Cardiac muscle cell (in vitro differentiated cells and primary cell): ENCODE measurements at places on chromosomes 11 and 22. TPM values are rescaled to one million over a fixed set of nuclear protein-coding genes. Genes with fewer than 3 reads are reported as not detected.

- no peak overlapping the region for H3K4me3 ChIP-seq
- H3K4me1 ChIP-seq, result no peaks in the 10 kb centered on the region
- H3K36me3 ChIP-seq, result no peaks in the 10 kb centered on the region
Observed at GRCh38 chr11:8247312-8247711, 16.4 kb downstream of the LMO1 start.

GRCh38 chr22:50731811-50732624, 6.0 kb upstream of the ACR start:
- no peaks in the 10 kb centered on the region for H3K36me3 ChIP-seq
- no peak overlapping the region for H3K4me3 ChIP-seq
- H3K27ac ChIP-seq, result no peak overlapping the region
- DNase-seq, result peak; percentile 56

DNA sequence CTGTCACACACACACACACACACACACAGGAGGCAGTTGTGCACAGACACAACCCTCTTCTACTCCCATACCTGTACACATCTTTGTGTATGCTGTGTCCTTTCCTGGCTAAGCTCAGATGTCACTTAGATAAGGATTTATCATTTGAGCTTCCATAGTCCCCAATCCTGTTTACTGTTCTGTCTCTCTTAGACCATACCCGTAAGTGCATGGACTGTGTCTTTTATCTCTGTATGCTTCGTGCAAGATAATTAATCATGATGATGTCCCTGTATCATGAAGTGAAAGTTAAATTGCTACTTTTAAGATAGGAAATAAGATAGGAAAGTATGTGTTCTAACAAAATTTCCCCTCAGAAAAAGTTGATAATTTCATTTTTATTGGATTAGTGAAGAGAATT, 30.3 kb downstream of the PRMT3 start:
- H3K4me3 ChIP-seq, result no peak overlapping the region
- no peak for DNase-seq
- no peaks in the 10 kb centered on the region for H3K36me3 ChIP-seq
- H3K27me3 ChIP-seq, result no peaks in the 10 kb centered on the region
- H3K4me1 ChIP-seq, result peaks cover 7% of the 10 kb centered on the region

DNA sequence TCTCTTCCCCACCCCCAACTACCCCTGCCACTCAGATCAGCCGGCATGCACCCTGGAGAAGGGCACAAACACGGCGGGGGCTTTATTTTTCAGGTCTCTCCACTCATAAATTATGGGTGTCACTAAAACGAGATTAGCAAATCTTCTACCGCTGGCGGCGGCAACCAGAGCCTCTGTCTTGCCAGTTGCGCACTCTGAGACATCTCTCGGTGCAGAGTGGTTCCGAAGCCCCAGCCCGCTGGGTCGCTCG, 125.3 kb upstream of the C11orf58 start:
- H3K27ac ChIP-seq, result no peak overlapping the region
- H3K4me1 ChIP-seq, result peaks cover 10% of the 10 kb centered on the region
- no peaks in the 10 kb centered on the region for H3K36me3 ChIP-seq

DNA sequence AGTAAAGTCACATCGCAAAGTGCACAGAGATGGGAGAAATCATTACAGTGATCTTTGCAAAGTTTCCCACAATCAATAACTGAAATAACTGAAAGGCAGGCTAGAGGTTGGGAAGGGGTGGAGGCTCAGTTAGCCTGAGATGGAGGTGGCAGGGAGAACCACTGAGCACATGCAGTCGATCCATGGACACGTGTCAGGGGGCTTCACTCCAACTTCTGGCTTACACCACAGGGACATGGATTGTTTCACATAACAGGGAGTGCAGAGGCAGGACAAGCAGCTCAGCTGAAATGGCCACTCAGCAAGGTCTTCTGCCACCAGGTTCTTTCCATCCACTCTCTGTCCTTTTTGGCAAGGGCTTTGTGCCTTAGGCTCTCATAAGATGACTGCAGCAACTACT, 35.1 kb upstream of the MICAL2 start:
- no peak overlapping the region for H3K27ac ChIP-seq
- H3K27me3 ChIP-seq, result no peaks in the 10 kb centered on the region
- no peak for DNase-seq

DNA sequence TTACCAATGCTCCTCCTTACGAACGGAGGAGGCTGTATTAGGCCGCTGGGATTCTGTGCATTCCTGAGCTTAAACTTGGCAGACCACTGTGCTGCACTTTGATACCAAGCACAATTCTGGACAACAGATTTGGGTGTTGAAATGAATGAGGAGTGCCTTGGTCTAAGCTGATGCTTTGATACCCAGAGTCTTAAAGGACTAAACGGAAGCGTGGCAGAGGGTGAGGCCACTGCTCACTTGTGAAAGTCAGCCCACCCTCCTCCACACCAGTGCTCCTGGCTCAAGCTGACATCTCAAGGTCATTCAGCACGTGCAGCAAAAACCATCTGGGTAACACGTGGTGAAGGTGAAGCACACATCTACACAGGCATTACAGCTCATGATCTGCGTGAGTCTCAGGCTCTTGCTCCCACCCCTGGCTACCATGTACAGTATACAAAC, 85.9 kb downstream of the MICAL3 start:
- no peak overlapping the region for H3K4me3 ChIP-seq
- H3K4me1 ChIP-seq, result peaks cover 58% of the 10 kb centered on the region
- no peaks in the 10 kb centered on the region for H3K36me3 ChIP-seq
- no peaks in the 10 kb centered on the region for H3K27me3 ChIP-seq

DNA sequence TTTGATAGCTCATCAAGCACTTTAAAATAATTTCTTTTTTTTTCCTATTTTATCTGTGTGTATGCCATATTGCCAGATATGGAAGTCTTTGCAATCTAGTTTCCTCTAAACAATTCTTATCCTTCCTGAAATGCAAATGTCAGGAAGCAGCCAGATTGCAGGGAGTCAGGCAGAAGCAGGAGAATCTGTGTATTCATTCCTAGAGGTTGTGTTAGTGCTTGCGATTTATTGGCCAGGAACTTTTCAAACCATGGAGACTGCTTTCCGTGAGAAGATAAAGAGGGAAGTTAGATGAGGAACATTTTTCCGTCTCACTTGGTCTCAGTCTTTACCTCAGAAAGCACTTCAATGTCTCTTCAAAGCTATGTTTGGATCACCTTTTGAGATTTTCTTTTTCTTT, 91.9 kb downstream of the GRAMD1B start:
- H3K4me3 ChIP-seq, result no peak overlapping the region
- no peak overlapping the region for H3K27ac ChIP-seq
- H3K4me1 ChIP-seq, result peaks cover 23% of the 10 kb centered on the region
- H3K36me3 ChIP-seq, result no peaks in the 10 kb centered on the region
- no peak for DNase-seq

The OR8A1 gene
- total RNA-seq, result not detected in 2 replicates

- no peaks in the 10 kb centered on the region for H3K36me3 ChIP-seq
- DNase-seq, result no peak
- H3K27me3 ChIP-seq, result peaks cover 51% of the 10 kb centered on the region
Observed at GRCh38 chr11:69705901-69706787, 2.3 kb upstream of the FGF19 start.

- H3K4me1 ChIP-seq, result peaks cover 7% of the 10 kb centered on the region
- H3K27me3 ChIP-seq, result no peaks in the 10 kb centered on the region
- no peaks in the 10 kb centered on the region for H3K36me3 ChIP-seq
- no peak for DNase-seq
Observed at GRCh38 chr11:75301131-75301530, 50.3 kb downstream of the ARRB1 start.

DNA sequence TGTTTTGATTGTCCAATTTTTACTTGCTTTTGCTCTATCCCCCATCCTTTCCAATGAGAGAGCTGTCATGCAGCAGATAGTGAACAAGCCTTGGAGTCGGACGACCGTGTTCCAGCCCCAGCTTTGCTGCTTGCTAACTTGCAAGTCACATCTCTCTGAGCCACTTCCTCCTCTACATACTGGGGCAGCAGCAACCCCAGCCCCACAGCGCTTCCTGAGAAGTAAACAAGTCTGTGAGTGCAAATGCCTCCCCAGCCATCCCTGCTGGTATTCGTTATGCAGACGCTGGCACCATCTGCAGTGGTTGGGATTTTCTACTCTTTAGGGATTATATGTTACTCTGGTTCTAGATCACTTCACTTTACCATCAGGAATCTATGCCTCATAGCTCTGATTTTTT, 35.0 kb downstream of the TPBGL start:
- no peak for DNase-seq
- no peaks in the 10 kb centered on the region for H3K36me3 ChIP-seq
- H3K4me1 ChIP-seq, result no peaks in the 10 kb centered on the region

DNA sequence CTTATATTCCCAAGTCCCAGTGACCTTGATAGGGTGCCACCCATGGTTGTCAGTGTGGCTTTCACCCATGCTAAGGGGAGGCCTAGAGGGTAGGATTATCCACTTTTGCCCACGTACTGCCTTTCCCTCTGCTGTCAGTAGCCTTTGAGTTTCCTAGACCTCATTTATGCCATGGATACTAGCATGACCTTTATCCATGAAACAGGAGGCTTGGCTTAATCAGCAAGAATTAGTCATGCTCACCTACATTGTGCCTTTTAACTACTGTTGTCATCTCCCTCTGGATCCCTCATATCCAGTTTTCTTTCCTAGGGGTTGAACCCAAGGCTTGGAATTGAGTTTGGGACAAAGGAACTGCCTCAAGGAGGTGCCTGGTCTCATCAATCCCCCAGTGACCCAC, 716.7 kb downstream of the NTM start:
- no peak for DNase-seq
- H3K27ac ChIP-seq, result no peak overlapping the region
- no peak overlapping the region for H3K4me3 ChIP-seq
- no peaks in the 10 kb centered on the region for H3K4me1 ChIP-seq
- H3K36me3 ChIP-seq, result no peaks in the 10 kb centered on the region

DNA sequence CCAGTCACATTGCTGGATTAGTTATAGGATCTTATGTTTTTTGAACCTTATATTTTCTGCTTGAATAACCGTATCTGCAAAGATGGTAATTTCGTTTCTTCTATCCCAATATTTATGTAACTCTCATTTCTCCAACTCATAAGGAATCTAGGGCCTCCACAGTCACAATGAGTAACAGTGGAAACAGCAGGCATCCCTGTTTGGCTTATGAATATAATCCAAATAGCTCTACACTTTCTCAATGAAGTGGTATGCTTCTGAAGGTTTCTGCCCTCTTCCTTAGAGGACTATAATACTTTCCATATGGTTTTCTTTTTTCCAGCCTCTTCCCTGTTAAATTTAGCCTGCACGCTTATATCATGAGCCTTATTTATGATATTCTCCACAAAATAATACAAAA, 16.5 kb downstream of the ATP6V1E1 start:
- H3K4me1 ChIP-seq, result no peaks in the 10 kb centered on the region
- H3K27ac ChIP-seq, result no peak overlapping the region
- no peak overlapping the region for H3K4me3 ChIP-seq
- DNase-seq, result no peak

- no peak for DNase-seq
- no peak overlapping the region for H3K4me3 ChIP-seq
- H3K27me3 ChIP-seq, result no peaks in the 10 kb centered on the region
- H3K27ac ChIP-seq, result no peak overlapping the region
- H3K36me3 ChIP-seq, result no peaks in the 10 kb centered on the region
Observed at GRCh38 chr11:79485694-79486093, 44.9 kb upstream of the TENM4 start.

- H3K27me3 ChIP-seq, result no peaks in the 10 kb centered on the region
- H3K4me3 ChIP-seq, result no peak overlapping the region
- no peaks in the 10 kb centered on the region for H3K4me1 ChIP-seq
Observed at GRCh38 chr11:33664827-33665226, 35.8 kb downstream of the C11orf91 start.

GRCh38 chr11:8242499-8243280, 21.0 kb downstream of the LMO1 start:
- no peak for DNase-seq
- H3K36me3 ChIP-seq, result no peaks in the 10 kb centered on the region
- H3K4me3 ChIP-seq, result no peak overlapping the region

GRCh38 chr11:35419830-35420333, 524 bp upstream of the SLC1A2 start:
- no peak overlapping the region for H3K27ac ChIP-seq
- H3K27me3 ChIP-seq, result peaks cover 100% of the 10 kb centered on the region
- peak overlapping the region; percentile 50 for H3K4me3 ChIP-seq

The EPS8L2 gene
- 18.9 and 22.6 TPM in 2 replicates for total RNA-seq
